ENCODE measurements at places on chromosomes 1 and 21. TPM values are rescaled to one million over a fixed set of nuclear protein-coding genes. Genes with fewer than 3 reads are reported as not detected.

- DNase-seq, result no peak
- no peaks in the 10 kb centered on the region for H3K27me3 ChIP-seq
- no peak overlapping the region for H3K27ac ChIP-seq
- peaks cover 6% of the 10 kb centered on the region for H3K36me3 ChIP-seq
Measured at GRCh38 chr1:19375631-19376400, 63.7 kb downstream of the SLC66A1 start.

DNA sequence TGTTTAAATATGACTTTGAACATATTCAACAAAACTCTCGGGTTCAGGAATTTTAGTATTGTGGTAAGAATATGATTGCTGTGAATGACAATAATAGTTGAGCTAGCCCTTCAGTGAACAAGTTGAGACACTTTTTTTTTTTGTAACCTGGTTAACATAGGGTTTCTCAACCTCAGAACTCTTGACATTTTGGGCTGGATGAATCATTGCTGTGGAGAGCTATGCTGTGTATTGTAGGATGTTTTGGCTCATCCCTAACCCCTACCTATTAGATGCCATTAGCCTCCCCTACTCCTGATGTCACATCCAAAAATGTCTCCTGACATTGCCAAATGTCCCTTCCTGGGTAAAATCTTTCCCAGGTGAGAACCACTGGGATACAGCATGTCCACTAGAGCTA is 113.7 kb downstream of the RUNX1 start:
- DNase-seq, result no peak
- no peaks in the 10 kb centered on the region for H3K36me3 ChIP-seq
- H3K27me3 ChIP-seq, result peaks cover 14% of the 10 kb centered on the region
- no peak overlapping the region for H3K4me3 ChIP-seq
- no peaks in the 10 kb centered on the region for H3K4me1 ChIP-seq
- H3K27ac ChIP-seq, result no peak overlapping the region

GRCh38 chr1:172308577-172308976 is 111.9 kb upstream of the C1orf105 start:
- no peak overlapping the region for H3K27ac ChIP-seq
- H3K36me3 ChIP-seq, result no peaks in the 10 kb centered on the region
- H3K27me3 ChIP-seq, result no peaks in the 10 kb centered on the region
- H3K4me3 ChIP-seq, result no peak overlapping the region
- H3K4me1 ChIP-seq, result no peaks in the 10 kb centered on the region

DNA sequence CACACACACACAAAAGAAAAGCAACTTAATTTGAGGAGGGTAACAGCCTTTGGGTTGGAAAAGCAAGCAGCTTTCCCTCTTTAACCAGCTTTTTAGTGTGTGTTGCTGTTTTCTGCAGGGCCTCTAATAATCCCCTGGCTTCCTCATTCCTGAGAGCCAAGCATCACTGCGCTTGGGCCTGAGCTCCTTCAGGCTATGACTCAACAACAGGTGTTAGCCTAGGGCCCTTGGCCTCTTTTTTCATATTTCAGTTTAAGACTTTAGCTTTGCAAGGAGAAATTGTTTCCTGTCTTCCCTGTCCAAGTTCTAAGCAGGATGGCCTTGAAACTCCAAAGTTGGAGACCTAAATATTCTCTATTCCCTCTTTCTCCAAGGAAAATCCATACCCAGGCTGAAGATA is 26.2 kb upstream of the SNX27 start:
- no peak for DNase-seq
- no peak overlapping the region for H3K4me3 ChIP-seq
- no peaks in the 10 kb centered on the region for H3K27me3 ChIP-seq
- no peak overlapping the region for H3K27ac ChIP-seq
- no peaks in the 10 kb centered on the region for H3K36me3 ChIP-seq
- peaks cover 9% of the 10 kb centered on the region for H3K4me1 ChIP-seq

DNA sequence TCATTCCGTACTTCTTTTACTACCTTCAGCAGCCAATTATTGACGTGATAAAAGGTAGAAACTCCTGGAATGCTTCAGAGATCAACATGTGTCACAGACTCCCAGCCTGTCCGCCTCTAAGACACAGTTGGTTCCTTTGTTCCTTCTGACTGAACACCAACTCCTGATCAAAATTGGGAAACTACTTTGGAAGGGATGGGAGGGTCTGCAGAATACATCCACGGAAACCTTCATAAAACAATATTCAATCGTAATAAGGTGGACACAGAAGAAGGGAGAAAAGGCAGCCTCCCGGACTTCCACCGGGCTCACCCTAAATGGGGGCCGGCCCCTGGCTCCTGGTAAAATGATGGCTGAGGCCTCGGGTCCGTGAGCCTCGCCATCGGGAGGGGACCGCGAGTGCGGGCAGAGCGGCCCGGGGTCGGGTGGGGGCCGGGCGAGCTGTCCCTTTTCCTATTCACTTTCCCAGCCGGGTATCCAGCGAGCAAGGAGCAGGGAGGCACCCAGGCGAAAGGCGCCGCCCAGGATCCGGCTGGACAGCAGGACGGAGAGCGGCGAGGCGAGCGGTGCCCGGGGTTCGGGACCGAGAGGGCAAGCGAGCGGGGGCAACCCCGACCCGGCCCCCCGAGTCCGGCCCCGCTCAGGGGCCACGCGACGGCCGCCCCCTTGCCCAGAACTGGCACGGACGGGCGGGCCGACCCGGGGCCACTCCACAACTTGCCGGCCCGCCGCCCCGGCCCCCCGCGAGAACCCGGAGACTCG is 805 bp downstream of the NRIP1 start:
- H3K36me3 ChIP-seq, result no peaks in the 10 kb centered on the region
- peak overlapping the region; percentile 79 for H3K27ac ChIP-seq
- peaks cover 39% of the 10 kb centered on the region for H3K4me1 ChIP-seq

- no peaks in the 10 kb centered on the region for H3K27me3 ChIP-seq
- H3K27ac ChIP-seq, result no peak overlapping the region
- no peaks in the 10 kb centered on the region for H3K36me3 ChIP-seq
- H3K4me3 ChIP-seq, result no peak overlapping the region
Measured at GRCh38 chr21:35909456-35910223, 150.7 kb downstream of the SETD4 start.

The GPX7 gene
- 21.9 TPM for total RNA-seq
